ENCODE measurements at places on chromosomes 6 and 20.

GRCh38 chr6:27674882-27675281, 202.0 kb upstream of the ZNF184 start:
- DNase-seq, result no peak

DNA sequence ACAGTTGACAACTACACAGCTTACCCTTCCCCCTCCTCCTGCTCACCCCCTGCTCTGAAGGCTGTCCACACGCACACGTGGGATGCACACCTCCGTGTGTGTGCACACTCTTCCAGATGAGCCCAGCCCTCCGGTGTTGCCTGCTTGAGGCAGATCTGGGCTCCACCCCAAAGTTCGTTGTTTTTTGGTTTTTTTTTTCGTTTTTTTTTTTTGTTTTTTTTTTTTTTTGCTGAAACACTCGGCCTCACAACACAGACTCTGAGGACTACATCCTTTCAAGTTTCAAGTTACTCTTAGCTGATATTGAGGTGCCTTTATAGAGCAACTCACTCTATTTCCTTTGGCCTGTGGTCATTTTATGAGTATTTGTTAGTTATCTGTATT, 88.2 kb downstream of the RREB1 start:
- no peak for DNase-seq

GRCh38 chr6:145963216-145964068, 716 bp downstream of the SHPRH start:
- no peak for DNase-seq

- DNase-seq, result no peak
These were observed 116.3 kb upstream of the AFDN start for GRCh38 chr6:167710363-167710920.

DNA sequence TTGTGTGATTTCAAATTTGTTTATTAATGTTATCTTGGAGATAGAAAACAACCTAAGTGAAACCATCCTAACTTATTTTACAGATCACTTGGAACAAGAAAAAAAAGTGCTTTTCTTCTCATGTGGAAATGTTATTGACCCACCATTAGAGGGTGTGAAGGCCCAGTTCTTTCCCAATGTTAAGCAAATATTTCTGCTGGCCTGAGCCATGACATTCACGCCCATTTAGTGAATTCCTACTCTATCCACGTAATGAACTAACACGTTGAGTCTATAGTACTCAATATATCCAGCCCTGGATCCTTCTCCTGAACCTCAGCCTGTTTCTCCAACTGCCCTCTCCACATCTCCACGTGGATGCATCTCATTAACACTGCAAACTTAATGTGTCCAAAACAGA, 180.6 kb upstream of the ZFP64 start:
- DNase-seq, result no peak

GRCh38 chr6:166411271-166411670, 28.5 kb upstream of the MPC1 start:
- no peak for DNase-seq

DNA sequence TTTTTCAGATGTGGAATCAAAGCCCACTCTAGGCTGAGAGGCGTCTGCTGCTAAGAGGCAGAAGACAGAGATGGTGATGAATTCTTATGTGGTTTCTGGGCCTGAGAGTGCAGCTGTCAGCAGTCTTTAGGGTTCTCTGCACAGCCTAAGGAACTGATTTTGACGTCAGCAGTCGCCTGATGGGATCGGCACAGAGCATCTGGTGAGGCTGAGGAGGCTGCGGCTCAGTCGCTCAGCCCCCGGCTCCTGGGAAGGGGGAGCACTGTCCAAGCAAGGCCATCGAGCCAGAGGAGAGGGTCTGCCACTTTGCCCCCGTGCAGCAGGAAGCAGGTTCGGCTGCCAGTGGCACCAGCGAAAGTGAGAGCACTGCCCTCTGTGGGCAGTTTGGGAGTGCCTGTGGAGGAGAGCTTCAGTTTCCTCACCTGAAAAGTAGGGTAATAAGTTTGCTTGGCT, 92.5 kb downstream of the TCP11 start:
- no peak for DNase-seq

All from frontal cortex (tissue), 4 donors.